NCI-H1417 treated with DMSO at 0.1 percent for 48 hours (cell line): ENCODE measurements at places on chromosomes 12 and 14.

GRCh38 chr14:105325716-105326567 is 11.4 kb downstream of the PACS2 start:
- DNase-seq, result no peak

- no peak for DNase-seq
Observed at GRCh38 chr14:104865081-104865630, at the start of gene CEP170B. Gene CEP170B (plus strand): TSS chr14:104865268. CDS start chr14:104868451, 3,183 bp downstream.

GRCh38 chr14:92105073-92105892 is 1.1 kb downstream of the ATXN3 start:
- no peak for DNase-seq

- DNase-seq, result no peak
Observed at GRCh38 chr12:58502841-58503240, 417.5 kb downstream of the LRIG3 start.

DNA sequence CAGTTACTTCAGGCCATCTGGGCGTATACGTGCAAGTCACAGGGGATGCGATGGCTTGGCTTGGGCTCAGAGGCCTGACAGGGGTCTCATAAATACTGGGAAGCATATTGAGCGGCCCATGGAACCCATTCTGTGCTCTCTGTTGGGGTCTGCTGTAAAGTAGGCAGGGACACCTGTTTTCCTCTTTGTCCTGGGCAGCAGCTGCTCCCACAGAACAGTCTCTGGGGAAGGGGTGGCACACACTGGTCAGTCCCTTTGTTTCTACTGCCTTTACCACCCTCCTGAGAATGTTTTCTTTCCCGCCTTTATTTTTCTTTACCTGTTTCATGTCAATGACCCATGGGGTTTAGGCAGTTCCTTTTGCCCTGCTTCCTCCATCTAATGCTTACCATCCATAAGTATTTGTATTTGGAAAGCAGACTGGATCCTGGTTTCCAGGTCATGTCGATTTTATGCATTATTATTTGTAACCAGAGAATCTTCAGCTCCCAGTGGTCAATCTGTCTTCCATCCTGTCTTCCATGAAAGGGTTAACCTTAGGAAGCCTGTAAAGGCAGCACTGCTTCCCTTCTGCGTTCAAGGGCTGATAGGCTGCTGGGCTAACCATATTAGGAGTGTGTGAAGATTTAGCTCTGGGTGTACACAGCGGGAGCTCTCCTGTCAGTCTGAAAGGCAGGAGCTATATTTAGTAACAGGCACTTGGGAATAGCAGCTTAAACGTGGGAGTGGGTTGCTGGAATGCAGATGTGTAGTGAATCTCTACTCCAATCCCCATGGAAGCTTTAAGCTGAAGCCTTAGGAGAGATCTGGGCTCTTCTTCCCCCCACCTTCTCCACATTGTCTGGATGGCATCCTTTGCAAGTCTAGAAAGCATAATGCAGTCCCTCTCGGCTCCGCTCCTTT is 124.0 kb downstream of the DYRK2 start:
- peak; percentile 7 for DNase-seq

GRCh38 chr12:63922474-63922873 is 78.0 kb downstream of the SRGAP1 start:
- no peak for DNase-seq

GRCh38 chr12:79168687-79169086 is 304.1 kb downstream of the SYT1 start:
- DNase-seq, result no peak

- DNase-seq, result no peak
Observed at GRCh38 chr14:66045572-66046021, 440.6 kb upstream of the CCDC196 start.

GRCh38 chr12:119593578-119594398 is at the start of gene TMEM233:
Gene TMEM233 (plus strand): TSS chr12:119593774. CDS start chr12:119593849, 75 bp downstream.
- DNase-seq, result no peak

DNA sequence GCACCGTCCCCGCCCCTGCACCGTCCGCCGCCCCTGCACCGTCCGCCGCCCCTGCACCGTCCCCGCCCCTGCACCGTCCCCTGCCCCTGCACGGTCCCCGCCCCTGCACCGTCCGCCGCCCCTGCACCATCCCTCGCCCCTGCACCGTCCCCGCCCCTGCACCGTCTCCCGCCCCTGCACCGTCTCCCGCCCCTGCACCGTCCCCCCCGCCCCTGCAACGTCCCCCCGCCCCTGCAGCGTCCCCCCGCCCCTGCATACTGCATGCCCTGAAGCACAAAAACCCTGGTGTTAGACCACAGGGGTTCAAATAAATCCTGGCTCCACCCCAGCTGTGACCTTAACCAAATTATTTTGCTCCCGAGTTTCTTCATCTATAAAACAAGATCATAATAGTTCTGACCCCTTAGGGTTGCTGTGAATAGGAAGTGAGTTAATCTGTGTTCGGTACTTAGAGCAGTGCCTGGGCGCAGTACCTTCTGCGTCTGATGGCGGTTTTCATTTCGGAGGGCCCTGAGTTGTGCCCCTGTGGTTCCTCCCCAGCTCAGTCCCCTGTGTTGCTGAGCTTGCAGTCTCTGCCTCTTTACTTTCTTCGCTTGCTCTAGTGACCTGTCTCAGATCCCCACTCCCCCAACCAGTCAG is 38.1 kb downstream of the ESRRB start:
- DNase-seq, result no peak

DNA sequence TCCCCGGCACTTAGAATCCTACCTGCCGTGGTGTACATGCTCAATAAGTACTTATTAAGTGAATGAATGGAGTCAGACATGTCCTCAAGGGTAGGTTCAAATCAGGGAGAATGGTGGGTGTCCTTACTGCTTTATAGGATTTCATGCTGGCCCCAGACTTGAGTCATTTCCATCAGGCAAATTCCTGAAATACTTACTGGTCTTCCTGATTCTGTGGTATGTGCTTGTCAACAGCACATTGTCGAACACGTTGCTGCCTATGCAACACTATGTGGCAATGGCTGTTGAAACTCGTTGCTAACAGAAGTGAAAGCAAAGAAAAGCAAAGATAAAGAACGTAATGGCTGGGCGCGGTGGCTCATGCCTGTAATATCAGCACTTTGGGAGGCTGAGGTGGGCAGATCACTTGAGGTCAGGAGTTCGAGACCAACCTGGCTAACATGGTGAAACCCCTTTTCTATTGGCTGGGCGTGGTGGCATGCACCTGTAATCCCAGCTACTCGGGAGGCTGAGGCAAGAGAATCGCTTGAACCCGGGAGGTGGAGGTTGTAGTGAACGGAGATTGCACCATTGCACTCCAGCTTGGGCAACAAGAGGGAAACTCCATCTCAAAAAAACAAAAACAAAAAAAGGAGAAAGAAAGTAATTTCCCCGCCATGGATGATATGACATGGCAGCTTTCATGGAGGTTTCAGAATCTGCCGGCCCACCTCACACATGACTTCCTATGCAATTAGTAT is 214.9 kb downstream of the ZFP36L1 start:
- no peak for DNase-seq

DNA sequence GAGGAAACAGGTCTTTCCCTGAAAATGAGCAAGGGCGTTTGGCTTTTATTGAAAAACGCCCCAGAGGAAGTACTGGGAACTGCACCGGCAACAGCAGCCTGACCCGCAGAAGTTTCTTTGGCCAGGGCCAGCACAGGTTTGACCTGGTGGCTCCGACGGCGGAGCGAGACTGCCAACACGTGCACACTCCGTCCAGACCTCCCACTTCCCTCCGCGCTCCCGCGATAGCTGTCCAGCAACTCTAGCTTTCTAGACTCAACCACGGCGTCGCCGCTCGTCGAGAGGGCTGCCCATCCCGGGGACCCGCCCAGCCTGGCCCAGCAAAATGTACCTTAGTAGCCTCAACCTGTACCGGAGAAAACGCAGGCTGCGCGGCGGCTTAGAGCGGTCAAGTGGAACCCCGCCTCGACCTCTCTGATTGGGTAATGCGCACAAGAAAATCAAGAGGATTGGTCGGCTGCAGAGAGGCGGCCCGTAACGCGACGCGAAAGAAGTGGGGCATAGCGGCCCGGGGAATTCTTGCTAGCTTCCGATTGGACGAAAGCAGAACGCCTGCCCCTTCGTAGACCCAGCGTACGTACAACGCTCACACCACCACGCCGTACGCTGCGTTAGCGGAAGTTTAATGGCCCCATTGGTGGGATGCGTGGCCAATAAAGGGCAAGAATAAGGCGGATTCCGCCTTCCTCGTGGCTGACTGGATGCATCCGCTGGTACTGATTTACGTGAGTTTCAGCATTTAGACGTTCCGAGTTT is at the start of gene WDR89:
Gene WDR89, minus strand, starts transcription at position 399 of the 756 bp plus-strand sequence. CDS start 41,929 bp downstream, outside the sequence.
- DNase-seq, result peak; percentile 85

GRCh38 chr14:90109858-90110257 is 48.1 kb downstream of the KCNK13 start:
- no peak for DNase-seq

DNA sequence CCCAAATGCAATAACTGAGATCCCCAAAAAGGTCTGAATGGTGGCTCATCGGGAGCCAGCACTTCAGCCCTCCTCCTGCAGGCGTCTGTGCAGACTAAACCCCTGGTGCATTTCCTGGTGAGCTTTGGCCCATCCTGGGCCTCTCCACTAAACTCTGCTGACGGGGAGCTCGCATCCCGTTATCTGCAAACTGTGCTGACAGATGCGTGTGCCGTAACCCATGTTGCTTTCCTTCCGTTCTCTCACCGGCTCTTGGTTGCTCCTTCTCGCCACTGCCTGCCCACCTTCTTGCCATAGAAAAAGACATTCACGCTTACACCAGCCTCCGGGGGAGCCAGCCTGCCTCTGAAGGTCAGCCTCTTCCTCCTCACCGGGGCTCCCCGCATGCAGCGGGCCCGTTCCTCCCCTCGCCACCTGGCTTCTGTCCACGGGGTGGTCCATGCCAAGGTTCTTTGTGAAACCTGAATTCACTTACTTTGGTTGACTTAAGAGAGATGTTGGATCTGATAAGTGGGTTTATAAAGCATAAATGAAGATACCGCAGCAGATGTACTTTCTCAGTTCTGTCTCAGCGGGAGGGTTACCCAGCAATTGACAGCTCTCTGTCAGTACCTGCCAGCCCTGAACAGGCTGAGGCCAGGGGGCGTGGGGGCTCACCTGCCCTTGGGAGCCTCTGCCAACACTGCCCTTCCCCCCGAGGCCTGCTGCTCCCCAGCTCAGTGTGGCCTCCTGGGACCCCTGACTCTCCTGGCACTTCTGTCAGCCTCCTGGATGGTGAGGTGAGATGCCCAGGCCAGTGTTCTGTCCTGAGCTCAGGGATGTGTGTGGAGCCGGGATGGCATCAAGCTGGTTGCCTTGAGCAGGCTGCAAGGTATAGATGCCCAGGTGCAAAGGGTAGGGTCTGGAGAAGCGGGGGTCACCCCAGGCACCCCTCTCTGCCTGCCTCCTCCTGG is 14.2 kb downstream of the ZFYVE21 start:
- DNase-seq, result no peak

GRCh38 chr12:48156652-48157017 is 680 bp downstream of the ASB8 start:
- DNase-seq, result no peak

DNA sequence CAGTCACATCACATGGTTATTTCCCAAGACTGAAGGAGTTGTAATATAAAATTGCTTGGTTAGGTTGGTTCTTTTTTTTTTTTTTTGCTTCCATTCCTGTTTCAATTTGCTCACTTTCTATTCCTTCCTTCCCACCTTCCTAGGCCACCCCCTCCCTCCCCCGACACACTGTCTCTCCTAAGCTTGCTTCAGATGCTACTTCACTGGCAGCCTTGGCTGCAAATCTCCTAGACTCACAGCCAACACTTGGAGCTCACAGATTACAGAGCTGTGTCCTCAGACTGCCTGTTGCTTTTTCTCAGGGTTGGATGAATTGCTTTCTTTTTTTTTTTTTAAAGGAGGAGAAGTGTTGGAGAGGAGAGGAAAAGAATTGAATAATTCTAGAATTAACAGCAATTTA is 77.3 kb upstream of the GRIN2B start:
- no peak for DNase-seq

DNA sequence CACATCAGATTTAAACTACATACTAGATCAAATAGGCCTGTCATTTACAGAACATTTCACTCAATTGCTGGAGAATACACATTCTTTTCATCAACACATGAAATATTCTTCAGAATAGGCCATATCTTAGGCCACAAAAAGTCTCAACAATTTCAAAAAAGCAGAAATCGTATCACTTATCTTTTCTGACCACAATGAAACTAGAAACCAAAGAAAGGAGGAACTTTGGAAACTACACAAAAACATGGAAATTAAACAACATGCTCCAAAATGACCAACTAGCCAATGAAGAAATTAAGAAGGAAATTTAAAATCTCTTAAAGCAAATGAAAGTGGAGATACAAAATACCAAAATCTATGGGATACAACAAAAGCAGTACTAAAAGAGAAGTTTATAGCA is 35.1 kb downstream of the PARP11 start:
- no peak for DNase-seq

DNA sequence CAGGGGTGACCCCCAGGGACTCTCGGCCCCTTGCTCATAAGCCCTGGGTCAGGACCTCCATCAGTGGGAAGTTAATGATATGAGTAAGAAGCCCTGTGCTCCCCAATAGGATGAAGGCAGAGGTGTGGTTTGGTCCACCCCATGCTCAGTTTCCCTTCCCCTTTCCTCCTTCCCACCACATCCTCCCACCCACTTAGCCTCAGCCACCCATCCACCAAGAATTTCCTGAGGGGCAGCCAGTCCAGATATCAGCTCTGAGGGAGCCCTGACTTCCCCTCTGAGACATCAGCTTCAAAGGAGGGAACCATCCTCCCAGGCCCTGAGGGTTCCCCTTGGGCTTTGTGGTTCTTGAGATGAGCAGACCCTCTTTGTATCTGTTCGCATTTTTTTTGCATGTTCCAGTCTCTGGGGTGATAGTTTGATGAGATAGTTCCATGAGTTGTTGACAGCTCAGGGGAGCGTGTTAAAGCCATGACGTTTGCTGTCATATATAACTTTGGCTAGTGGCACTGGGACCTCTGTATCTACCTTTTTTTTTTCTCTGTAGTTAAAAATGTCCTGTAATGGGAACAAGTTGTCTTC is 71.2 kb downstream of the LGMN start:
- DNase-seq, result no peak

GRCh38 chr12:119198440-119198839 is 19.7 kb downstream of the HSPB8 start:
- no peak for DNase-seq

DNA sequence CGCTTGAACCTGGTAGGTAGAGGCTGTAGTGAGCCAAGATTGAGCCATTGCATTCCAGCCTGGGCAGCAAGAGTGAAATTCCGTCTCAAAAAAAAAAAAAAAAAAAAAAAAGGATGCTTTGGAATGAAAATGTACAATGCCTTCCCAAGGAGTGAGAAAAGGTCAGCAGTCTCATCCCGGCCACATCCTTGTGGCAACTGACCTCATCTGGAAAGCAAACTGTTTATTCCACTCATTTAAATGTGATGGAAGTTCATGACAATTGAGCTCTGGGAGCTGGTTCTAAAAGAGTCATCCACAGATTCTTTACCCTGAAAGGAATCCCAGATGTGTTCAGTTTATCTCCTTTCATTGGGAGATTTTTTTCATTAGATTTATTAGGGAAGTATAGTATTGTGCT is 19.4 kb upstream of the LIMA1 start:
- no peak for DNase-seq

- no peak for DNase-seq
Observed at GRCh38 chr12:52837413-52837741, 3.3 kb upstream of the KRT79 start.
